Mononuclear cell (primary cell): ENCODE measurements at places on chromosomes 3 and 15. TPM values are rescaled to one million over a fixed set of nuclear protein-coding genes. Genes with fewer than 3 reads are reported as not detected.

The C3orf52 gene
- 1.3 TPM for total RNA-seq

The RASGRF1 gene
- total RNA-seq: not detected

The CDCP1 gene
- 0.31 TPM for total RNA-seq

The KCNAB1 gene
- total RNA-seq: not detected

The GOLGA6D gene
- not detected for total RNA-seq

The WDR5B gene
- 6.0 TPM for total RNA-seq

The SLC28A1 gene
- total RNA-seq: not detected

The BCHE gene
- total RNA-seq: not detected

The CLDN1 gene
- total RNA-seq: 0.10 TPM

The ZCWPW2 gene
- not detected for total RNA-seq

The HRH1 gene
- 2.4 TPM for total RNA-seq

The EPHA3 gene
- not detected for total RNA-seq

The TMC3 gene
- total RNA-seq: not detected

The SMCO1 gene
- not detected for total RNA-seq

The PLXNA1 gene
- total RNA-seq: 6.1 TPM

The MYH15 gene
- 0.84 TPM for total RNA-seq

The GABRB3 gene
- 0.10 TPM for total RNA-seq

The CXCR6 gene
- total RNA-seq: 5.2 TPM

The CYP8B1 gene
- total RNA-seq: under 0.01 TPM

The IGSF11 gene
- 0.10 TPM for total RNA-seq

The CFAP100 gene
- total RNA-seq: not detected

The DPPA2 gene
- total RNA-seq: not detected

The RFX7 gene
- 15.5 TPM for total RNA-seq

The HDC gene
- total RNA-seq: 8.1 TPM

The NOX5 gene
- not detected for total RNA-seq

The ADAMTSL3 gene
- not detected for total RNA-seq

The CCNDBP1 gene
- 110 TPM for total RNA-seq

The MESP2 gene
- not detected for total RNA-seq

The PCSK6 gene
- 6.6 TPM for total RNA-seq

The GASK1A gene
- total RNA-seq: 0.10 TPM
